Activated gamma-delta T cell treated with Interleukin-2 at 50 U/mL for 16 hours (primary cell): ENCODE measurements at places on chromosomes 7 and 10.

GRCh38 chr10:120850911-120851865 is at the start of gene WDR11:
Gene WDR11, plus strand, starts transcription at chr10:120851362. Its CDS starts 59 bp downstream, at chr10:120851421.
- peak; percentile 54 for DNase-seq

GRCh38 chr7:15801041-15801440 is 114.6 kb upstream of the MEOX2 start:
- no peak for DNase-seq

DNA sequence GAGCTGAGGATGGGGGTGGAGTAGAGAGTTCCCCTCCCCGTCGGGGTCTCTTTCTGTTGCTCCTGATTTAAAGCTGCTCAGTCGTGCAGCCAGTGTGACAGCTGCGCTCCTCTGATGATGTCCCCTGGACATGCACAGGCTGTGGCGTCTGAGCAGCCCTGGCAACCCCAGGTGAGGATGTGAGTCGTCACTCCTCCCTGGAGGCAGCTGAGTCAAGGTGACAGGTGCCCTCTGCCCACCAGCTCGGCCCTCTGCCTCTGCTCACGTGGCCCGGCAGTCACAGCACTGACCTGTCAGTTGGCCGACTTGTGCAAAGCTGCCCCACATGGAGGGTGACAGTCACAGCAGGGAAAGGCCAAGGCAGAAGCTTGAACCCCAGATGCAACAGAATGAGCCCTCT is 33.9 kb downstream of the ANXA8 start:
- DNase-seq: no peak

GRCh38 chr10:101071267-101071884 is 9.6 kb downstream of the KAZALD1 start:
- no peak for DNase-seq

DNA sequence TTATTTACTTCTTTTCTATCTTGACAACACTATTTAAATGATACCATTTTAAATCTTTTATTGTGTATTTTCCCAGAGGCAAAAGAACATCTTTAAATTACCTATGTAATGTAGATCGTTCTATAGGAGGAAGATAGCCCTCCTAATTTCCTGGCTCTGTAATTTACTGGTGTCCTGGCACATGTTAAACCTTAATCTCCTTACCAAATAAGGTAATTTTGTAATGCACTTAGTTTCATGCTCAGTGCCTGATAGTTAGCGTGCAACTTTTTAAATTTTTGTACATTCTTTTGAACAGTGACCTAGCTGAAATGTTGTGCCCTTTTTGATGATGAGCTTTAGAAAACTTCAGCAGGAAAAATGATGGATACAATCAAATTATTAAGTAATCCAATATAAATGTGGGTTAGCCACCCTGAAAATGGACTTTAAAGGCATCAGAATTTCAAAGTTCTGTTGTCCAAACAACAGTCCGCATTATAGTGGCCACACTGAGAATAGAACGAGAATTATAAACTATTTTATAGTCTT is 81.4 kb downstream of the ABCB5 start:
- DNase-seq: no peak

GRCh38 chr7:95476904-95477594 is 8.7 kb upstream of the ASB4 start:
- DNase-seq: peak; percentile 43

DNA sequence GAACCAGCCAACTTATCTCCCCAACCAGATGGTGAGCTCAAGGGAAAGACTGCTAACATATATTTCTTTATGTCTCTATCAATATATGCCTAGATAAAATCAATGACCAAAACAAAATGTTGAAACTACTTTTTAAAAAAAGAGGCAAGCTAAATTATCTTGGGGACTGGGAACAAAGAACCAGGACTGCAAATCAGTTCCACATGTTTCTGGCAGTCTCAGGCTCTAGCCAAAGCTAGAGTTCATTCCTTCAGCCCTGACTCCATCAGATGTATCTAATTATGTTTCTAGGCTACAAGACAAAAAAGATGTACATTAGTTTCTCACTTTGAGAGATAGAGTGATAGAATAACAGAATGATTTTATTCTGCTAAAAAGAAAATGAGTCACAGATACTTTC is 1290.3 kb upstream of the SORCS1 start:
- no peak for DNase-seq

- DNase-seq: no peak
Measured at GRCh38 chr7:157488966-157489365, 152.2 kb downstream of the DNAJB6 start.

GRCh38 chr10:46329690-46330016 is 42.9 kb downstream of the ANTXRL start:
- DNase-seq: no peak

GRCh38 chr7:105315357-105315756 is 73.4 kb downstream of the SRPK2 start:
- DNase-seq: no peak

DNA sequence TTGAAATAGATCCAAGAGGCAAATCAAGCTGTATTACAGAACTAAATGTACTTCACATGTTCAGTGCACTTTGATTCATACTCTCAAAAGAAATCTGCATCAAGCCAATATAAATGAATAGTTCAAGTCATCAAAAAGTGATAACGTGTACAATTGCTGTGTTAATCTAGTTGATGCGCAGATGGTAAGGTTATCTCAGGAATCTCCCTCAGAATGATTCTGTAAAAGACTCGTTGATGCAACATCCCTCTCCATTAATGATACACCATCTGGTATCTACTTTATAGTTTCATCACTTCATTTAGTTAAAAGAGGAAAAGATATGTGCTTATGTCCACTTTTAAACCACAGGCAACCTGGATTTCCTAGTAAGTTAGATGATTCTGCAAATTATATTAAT is 200.6 kb downstream of the CHCHD3 start:
- no peak for DNase-seq

DNA sequence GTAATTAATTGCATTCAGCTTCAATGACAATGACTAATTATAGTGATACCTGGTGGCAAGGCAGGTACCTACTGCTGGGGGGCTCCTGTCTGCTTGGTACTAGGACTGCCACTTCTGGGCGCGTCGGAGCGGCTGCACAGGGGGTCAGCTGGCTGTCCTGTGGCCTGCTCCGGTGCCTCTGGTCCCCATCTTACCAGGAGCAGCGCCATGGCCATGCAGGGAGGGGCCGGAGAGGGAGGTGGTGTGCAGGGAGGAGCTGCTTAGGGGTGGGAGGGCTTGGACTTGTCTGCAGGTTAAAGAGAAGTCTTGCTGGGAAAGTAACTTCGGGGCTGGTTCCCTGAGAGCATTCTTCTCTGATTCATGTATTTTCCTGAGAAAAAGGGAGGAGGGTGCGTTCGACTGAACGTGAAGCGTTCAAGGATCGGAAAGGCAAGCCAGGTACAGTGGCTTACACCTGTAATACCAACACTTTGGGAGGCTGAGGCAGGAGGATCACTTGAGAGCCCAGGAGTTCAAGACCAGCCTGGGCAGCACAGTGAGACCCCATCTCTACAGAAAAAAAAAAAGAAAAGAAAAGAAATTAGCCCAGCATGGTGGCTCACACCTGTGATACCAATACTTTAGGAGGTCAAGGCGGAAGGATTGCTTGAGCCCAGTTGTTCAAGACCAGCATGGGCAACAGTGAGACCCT is 15.4 kb downstream of the CUX1 start:
- no peak for DNase-seq

DNA sequence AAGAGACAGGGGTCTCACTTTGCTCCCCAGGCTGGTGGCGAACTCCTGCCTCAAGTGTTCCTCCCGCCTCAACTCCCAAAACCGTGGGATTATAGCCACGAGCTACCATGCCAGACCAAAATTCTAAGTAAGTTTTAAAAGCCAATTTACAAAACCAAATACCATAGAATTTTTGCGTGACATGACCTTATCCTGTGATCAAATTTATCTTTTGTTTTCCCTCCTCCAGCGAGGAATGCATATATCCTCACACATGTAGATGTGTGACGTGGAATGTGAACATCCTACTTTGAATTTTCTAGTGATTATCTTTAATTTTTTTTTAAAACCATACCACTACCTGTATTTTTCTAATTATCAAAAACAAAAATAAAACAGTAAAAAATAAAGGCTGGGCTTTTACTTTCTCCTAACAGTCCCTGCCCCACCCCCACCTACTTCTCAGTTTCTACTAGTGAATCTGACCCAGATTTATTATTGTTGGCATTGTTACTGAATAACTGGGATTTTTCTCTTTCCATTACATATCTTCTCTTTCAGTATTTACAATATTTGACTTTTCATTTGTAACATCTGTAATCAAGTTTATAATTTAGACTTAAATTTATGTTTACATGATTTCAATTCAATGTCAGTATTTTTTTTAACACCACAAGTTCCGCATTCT is 26.0 kb downstream of the CYTH3 start:
- DNase-seq: no peak

DNA sequence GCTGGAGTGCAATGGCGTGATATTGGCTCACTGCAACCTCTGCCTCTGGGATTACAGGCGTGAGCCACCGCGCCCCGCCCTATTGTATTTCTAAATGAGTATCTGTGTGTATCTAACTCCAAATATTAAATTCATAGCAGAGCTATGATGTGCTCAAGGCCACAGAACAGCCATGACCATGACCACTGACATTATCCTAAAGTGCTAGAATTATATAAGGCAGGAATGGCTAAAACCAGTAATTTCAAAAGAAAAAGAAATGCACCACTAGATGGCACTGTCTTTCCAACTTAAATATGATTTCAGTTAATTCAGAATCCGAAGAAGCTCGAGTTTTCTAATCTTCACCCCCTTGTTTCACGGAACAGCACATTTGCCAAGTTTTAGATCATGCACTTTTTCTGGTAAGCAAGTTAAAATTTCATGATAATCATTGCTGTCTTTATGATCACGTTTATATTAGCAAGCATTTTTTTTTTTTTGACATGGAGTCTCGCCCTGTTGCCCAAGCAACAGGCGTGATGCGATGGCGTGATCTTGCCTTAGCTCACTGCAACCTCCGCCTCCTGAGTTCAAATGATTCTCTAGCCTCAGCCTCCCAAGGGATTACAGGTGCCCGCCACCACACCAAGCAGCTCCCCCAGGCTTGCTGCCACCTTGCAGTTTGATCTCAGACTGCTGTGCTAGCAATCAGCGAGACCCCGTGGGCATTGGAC is 65.3 kb downstream of the OR13A1 start:
- DNase-seq: no peak

DNA sequence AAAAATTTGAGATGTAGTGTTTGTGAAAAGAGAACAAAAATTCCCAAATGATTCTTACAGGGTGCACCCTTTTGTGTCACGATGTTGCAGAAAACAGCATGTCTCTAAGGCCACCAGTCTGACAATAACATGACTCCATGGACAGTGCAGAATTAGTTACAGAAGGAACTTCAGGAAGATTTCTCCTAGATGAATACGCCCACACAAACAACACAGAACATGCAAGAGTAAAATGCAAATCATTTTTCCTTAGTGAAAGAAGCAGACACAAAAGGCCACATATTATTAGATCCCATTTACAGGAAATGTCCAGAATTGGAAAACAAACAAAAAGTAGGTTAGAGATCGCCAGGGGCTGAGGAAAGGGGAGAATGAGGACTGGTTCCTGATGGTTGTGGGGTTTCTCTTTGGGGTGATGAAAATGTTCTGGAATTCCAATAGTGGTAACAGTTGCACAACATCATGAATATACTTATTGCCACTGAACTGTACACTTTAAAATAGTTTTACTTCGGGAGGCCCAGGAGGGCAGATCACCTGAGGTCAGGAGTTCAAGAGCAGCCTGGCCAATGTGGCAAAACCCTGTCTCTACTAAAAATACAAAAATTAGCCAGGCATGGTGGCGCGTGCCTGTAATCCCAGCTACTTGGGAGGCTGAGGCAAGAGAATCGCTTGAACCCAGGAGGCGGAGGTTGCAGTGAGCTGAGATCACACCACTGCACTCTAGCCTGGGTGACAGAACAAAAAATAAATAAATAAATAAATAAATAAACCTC is 10.2 kb downstream of the ZC3HAV1 start:
- DNase-seq: no peak

GRCh38 chr10:48883701-48884100 is 55.9 kb downstream of the LRRC18 start:
- no peak for DNase-seq

GRCh38 chr10:70142555-70142954 is 3.9 kb downstream of the TYSND1 start:
- DNase-seq: no peak

DNA sequence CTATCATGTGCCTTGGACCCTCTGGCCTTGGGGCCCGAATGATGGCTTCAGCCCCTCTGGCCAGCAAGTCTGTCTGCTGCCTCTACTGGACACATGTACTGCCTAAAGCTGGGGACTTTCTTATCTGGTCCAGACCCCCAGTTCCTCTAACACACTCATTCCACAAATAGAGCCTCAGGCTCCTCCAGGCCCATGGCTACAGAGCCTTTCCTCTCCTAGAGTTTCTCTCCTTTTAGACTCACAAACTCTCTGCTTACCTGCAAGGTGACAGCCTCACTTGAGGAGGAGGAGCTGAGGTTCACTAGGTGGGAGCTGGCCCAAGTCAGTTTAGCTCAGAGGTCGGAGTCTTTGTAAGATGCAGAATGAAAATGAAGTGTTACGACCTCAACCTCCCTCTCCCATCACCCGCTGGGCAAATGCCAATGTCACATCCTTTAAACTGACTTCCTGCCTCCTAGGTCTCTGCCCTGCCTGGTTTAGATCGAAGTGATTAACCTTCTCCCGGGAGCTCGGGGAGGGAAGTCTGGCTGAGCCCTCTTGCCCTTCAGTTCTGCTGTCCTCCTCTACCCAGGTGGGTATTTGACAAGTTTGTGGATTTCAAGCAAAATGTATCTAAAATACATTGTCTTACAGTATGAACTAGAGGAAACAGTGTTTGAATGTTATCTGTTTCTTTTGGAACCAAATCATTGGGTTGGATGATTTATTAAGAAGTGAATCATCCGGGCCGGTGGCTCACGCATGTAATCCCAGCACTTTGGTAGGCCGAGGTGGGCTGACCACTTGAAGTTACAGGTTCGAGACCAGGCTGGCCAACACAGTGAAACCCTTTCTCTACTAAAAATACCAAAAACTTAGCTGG is 71.9 kb upstream of the TNS3 start:
- DNase-seq: no peak

GRCh38 chr10:68301790-68302502 is 29.9 kb upstream of the HNRNPH3 start:
- DNase-seq: no peak

GRCh38 chr7:108094933-108095710 is 35.0 kb downstream of the LAMB4 start:
- no peak for DNase-seq

GRCh38 chr10:19654576-19654975 is 161.7 kb upstream of the PLXDC2 start:
- DNase-seq: no peak

DNA sequence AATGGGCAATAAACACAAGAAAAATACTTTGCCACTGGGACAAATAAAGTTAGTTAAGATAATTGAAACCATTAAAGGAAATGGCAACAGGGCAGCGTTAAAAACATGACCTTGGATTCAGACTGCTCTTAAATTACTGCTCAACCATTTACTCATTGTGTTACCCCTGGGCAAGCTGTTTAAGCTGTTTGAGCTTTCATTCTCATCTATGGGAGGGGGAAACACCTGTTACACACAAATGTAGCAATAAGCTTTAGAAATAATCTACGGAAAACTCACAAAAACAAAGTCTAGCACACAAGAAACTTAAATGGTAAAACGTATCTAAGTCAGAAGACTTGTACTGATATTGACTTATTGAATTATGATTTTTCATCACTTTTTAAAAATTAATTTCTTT is 137.1 kb downstream of the KMT2E start:
- no peak for DNase-seq

- DNase-seq: no peak
Measured at GRCh38 chr10:45454859-45455258, 80.8 kb downstream of the ALOX5 start.
